Dermis microvascular lymphatic vessel endothelial cell (primary cell): ENCODE measurements at places on chromosomes 12 and 14.

DNA sequence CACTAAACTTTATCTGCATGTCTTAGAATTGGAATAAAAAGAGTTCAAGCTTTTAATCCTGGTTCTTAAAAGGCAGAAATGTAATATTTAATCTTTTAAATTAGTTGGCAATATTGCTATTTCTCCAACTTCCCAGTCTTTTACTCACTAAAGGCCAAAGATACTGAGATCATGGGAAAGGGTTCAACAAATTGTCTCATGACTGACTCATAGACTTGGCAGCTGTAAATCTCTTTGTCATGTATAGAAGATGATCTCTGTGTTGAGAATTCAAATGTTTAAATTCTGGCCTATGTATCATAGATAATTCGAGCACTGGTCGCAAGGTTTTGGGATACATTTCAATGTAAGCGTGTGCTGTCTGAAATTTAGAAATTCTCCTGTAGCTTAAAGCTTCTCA is 40.1 kb upstream of the STRAP start:
- DNase-seq = no peak

DNA sequence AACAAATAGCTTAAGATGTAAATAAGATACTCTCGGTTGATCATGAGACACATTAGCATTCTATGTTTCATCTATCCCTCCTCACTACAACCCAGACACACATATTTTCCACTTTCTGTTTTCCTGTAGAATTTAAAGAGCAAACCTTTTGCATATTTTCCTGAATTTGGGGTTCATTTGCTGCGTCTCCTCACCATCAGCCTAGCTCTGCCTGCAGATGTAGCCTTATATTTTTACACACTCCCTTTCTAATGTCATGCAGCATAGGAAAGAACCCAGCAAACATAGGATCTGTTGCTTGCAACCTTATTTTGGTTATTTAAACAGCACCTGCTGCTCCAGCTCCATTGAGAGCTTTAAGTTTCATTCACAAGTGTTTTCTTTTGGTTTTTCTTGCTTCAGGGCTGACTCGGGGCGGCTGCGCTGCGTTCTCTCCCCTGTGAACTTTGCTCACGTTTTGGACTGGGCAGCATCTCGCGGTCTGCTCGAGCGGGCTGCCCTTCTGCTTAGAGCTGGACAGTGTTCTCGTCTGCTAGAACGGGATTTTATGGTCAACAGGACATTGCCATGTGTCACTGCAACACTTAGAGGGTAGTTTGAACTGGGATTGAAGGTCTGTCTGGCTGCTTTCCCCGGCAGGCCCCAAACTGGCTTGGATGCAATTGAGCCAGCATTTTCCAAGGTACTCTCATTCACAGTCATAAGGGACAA is 57.8 kb upstream of the VRK1 start:
- no peak for DNase-seq

GRCh38 chr12:112971248-112971647 is 7.1 kb upstream of the OAS2 start:
- no peak for DNase-seq

DNA sequence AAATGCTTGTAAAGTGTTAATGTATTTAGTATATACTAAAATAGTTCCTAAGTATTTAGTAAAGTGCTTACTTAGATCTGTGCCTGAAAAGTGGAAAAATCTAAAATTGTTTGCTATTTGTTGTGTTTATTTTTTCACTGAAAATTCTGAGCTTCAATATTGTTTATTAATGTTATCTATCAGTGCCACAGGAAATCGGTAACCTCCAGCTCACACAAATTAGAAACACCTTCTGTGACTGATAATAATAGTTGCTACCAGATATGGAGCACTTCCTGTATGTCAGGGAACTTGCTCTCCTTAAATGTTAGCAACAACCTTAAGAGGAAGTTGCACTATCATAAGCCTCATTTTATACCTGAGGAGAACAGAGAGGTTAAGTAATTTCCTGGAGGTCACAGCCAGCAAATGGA is 723 bp upstream of the LRP10 start:
- DNase-seq = no peak

- DNase-seq = no peak
These were observed 90.2 kb downstream of the ACTN1 start for GRCh38 chr14:68888883-68889282.

- DNase-seq = no peak
These were observed 1209.8 kb downstream of the FLRT2 start for GRCh38 chr14:86739761-86740160.

GRCh38 chr14:105526776-105527380 is 495 bp downstream of the TMEM121 start:
- DNase-seq = no peak
